ENCODE measurements at places on chromosomes 2 and 18.

- no peak for DNase-seq
These were observed 6.9 kb upstream of the EHBP1 start for GRCh38 chr2:62698653-62699052.

DNA sequence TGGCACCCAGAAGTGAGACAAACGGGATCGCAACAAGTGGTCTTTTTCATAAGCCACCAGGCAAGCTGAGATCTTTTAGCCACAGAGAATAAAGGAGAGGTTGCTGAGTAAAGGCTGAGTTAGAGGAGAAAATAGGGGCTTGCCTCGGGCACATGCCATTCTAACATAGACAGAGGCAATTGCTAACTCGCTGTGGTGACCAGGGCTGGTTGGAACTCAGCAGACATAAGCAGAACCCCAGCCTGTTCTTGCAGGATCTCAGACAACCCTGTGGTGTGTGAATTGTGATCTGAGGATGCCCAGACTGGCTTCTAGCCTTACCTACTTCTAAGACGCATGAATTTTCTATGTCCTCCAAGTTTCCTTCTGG is 300.2 kb downstream of the CDCA7 start:
- DNase-seq = no peak

DNA sequence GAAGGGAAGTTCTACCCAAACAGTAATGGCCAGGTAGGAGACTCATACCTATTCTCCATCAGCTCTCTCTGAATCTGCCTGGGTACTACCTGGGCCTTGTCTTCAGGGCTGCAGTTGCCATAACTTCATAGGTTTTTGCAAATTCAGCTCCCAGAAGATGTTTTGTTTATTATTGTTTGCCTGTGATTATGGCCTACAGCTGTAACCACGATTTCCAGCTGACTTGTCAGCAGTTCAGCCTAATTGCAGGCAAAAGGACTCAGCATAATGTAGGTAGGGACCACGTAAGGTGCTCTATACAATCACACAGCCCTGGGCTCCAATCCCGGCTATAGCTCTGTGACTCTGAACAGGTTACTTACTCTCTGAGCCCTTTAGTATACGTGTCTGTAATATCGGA is 187.0 kb upstream of the FN1 start:
- no peak for DNase-seq

DNA sequence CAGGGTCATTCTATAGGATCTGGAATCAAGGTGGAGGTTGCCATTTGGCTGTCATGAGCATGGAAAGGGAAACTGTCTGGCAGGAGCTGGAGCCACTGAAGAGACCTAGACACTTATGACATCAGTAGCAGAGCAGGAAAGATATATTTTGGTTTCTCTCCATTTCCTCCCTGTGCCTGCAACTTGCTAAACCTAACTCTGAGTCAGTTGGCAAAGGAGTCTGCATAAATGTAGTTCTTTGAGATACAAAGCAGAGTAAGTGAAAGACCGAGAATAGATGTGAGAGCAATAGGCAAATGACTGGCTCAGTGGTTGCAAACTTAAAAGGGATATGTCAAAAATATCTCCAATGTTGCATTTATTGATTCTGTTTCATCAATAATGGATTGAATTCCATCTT is 757.7 kb downstream of the KCNJ3 start:
- no peak for DNase-seq

DNA sequence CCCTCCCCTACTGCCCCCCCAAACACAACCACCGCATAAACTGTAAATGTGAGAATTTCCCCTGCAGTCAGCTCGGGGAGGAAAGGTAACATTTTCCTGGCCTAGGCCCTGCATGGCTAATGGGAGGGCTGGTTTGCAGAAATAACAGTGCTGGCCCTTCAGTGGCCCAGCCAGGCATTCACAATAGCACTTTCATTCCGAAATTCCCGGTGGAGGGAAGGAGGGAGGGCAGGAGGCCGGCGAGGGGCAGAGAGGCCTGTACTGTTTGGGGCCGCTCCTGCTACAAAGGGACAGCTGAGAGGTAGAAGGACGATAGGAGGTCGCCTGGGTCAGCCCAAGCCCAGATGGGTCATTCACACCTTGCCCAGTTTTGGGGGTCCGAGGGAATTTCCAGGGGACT is 11.3 kb downstream of the CYP26B1 start:
- no peak for DNase-seq

DNA sequence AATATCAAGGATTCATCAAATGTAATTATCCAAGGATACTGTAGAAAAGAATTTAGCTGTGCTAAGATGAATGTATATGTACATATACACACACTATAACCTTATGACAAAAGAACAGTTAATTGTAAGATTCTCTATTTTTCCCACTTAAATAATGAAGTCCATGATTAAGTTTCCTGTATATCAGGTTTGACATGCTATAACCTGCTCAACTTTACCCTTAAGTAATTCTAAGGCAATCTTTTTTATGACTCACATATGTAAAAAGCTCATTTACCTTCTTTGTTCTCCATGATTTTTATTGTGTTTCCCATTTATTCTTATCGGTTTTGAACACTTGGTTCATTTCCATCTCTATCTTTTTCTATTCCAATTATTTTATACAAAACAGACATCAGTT is 1213.1 kb upstream of the SLC39A10 start:
- DNase-seq = no peak

DNA sequence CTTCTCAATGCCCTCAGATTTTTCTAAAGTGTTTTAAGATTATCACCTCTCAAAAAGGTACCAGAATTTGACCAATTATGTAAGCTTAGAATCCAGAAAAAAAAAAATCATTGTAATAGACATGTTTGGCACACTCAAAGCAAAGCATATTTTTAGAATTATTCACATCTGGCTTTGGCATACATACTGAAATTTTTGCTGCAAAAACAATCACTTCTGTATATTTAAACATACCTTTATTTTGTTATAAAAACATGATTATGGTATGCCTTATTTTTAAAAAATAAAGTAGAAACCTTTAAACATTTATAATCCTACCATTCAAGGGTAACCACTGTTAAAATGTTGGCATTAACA is 143.3 kb downstream of the ESCO1 start:
- no peak for DNase-seq

DNA sequence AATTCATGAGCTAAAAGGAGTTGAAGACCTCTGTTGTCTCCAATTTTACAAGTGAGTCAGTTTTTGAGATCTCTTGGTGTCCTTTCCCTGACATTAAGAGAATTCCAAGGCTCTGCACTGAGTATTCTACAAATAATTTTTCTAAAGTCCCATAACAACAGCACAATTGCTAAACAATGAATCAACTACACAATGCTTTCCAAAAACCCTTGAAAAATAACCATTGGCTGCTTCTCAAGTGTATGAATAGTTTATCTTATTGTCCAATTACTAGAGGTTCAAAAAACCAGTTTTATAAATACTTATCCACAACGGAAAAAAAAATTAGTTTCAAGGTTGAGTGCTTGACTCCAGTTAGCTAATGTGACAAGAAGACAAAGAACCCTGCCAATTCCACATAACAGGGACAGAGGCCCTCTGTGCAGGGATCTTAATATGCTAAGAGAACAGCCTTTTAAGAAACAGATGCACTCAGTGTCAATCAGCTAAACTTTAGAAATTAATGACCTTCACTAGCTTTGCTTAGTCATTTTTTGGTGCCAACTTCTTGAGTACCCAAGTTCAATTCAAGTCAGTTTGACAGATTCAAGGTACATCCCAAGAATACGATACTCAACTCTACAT is 266.6 kb upstream of the CYP26B1 start:
- no peak for DNase-seq

DNA sequence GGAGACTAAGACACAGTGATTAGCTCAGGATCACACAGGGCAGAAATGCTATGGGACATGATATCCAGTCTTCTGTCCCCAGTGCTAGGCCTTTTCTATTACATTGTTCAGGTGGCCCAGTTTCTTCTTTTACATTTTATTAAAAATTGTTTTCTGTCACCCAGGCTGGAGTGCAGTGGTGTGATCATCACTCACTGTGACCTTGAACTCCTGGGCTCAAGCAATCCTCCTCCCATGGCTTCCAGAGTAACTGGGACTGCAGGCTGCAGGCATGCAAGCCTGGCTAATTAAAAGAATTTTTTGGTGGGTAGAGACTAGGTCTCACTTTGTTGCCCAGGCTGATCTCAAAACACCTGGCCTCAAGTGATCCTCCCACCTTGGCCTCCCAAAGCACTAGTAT is 15.4 kb downstream of the PDK1 start:
- DNase-seq = no peak

DNA sequence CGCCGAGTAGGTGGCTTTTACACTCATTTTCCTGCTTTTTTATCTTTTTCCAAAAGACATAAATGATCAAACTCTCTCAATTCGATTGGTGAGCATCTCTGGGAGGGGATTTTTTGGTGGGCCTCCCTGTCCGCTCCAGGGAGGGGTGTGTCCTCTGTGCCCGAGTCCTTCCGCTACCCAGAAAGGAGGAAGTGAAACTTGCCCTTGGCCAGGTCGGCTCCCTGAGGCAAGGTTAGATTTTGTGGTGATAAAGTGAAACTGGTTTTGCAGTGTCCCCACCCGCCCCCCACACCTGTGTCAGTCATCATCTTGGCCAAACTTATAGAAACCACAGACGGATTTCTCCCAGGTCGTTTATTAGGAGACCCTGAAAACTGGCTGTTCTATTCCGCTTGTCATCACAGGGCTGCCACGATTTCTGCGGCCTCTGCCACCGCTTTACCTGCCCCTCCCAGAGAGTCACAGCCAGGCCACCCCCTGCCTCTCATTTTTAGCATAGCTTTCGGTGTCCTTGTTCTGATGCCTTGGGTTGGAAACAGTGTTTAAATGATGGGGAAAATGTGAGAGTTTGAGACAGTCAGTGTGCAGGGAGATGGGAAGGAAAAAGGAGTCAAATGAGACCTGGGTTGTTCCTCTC is 93.6 kb downstream of the SH3BP4 start:
- DNase-seq = peak; percentile 26

- no peak for DNase-seq
These were observed 26.6 kb upstream of the PLB1 start for GRCh38 chr2:28469304-28469703.

DNA sequence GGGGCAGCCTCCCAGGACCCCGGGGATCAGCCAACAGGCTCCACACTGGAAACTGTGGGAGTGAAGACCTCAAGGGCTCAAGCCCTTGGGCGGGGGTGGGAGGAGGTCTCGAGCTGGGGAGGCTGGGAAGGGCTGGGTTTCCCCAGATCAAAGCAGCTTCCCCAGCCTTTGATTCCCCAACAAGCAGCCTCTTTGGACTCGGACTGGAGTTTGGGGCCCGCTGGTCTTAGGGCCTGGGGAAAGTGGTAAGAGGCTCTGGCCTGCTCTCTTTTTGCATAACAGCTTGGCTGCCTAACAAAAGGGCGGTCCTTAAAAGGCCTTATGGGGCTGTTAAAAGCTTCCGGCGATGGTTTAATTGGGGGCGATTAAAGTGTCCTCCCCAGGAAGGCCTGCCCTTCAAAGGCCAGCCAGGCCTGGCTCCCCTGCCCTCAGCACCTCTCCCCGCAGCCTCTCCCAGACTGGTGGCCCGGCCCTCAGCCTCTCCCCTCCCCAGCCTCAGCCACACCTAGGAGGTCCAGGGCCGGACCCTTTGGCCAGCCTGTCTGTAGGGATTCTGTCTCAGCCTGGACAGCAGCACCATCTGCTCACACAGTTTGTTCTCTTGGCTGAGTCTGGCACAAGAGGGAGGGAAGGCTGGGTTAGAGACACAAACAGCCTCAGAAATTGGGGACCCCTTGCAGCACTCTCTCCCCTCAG is 39.6 kb downstream of the ZFP36L2 start:
- no peak for DNase-seq

DNA sequence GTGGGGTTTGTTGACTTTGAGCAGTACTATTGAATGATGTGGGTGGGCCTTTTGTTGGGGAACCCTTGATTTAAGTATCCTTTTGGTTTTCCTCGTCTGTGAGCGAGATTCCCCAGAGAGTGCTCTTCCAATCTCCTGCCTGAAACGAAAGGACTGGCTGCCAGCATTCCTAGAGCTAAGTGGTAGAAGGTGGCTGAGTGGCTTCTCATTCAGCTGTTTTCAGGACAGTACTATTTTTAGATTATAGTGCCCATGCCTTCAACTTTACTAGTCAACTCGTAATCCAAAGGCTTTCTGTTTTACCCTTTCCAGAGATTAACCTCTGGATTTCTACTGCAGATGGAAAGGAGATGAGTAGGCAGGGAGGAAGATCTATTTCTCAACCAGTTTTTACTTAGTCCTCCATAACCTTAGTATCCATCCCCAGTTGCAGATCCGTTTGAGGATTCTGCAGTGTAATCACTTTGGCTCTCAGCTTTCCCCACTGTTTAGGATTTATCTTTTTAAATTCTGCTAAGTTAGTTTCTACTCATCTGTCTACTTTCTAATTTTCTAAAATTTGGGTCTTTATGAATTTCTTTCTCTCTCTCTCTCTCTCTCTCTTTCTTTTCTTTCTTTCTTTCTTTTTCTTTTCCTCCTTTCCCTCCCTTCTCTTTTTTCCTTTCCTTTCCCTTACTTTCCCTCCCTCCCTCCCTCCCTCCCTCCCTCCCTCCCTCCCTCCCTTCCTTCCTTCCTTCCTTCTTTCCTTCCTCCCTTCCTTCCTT is 9.2 kb downstream of the SLC4A1AP start:
- no peak for DNase-seq

- DNase-seq = no peak
These were observed 67.4 kb downstream of the POLE4 start for GRCh38 chr2:75025633-75026380.

DNA sequence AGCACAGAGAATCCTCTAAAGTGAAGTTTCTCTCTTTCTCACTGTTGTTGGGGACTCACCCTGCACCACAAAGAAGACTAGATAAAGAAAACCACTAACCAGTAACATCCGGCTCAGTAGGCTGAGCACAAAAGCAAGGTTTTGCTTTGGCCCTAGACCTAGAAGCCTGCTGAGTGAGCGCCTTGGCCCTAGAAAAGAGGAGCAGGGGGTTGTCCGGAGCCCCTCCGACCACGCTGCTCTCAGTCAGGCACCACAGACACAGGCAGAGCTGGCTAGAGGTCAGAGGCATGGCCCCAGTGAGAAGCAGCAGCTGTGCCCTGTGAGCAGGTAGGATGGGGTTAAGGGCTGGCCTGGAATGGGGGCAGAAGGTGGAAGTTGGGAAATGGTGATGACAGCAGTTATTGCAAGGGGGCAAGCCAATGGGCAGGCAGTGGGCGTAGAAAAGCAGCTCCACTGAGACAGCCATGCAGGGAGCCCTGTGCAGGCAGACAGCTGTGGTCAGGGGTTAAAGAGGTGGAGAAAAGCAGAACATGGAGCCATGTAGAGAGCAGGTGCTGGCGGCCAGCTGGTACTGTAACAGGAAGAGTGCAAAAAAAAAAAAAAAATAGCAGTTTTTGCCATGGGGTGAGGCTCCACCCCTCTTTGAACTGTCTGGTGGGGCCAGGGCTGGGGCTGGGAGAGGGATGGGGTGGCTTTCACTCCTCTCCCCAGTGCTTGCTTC is 36.9 kb upstream of the SLC14A1 start:
- peak; percentile 91 for DNase-seq

DNA sequence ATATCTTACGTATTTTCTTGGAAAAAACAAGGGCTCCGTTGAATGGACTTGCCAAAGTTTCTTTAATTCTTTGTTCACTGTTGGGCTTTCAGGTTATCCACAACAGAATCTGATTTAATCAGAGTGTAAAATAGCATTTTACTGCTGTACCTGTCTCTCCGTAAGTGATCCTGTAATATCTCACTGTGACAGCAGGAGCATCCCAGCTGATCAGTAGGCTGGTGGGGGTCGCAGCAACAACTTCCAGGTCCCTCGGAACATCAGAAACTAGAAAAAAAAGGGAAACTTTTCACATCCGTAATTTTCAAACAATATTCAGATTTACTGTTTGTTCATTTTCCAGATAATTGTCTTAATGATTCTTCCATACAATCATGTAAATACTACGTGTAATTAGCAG is 51.2 kb downstream of the FN1 start:
- no peak for DNase-seq
